ENCODE measurements at places on chromosomes 1 and 21.

DNA sequence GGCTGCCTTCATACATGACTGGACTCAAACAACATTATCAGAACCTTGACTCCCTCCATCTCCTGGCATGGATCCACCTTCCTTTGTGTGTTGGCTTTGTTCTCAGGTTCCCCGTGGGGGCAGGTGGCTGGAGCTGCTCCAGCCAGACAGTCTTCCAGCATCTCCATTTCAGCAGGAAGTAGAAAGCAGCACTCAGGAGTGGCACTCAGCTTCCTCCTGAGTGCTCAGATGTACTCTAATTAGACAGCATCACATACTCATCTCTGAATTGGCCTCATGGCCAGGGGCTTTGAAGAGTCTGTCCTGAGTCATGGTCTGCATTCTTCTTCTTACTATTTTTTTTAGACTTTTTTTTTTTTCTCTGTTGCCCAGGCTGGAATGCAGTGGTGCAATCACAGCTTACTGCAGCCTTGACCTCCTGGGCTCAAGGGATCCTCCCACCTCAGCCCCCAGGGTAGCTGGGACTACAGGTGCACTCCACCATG lies 27.9 kb downstream of the OVAAL start:
- peak; percentile 18 for DNase-seq

DNA sequence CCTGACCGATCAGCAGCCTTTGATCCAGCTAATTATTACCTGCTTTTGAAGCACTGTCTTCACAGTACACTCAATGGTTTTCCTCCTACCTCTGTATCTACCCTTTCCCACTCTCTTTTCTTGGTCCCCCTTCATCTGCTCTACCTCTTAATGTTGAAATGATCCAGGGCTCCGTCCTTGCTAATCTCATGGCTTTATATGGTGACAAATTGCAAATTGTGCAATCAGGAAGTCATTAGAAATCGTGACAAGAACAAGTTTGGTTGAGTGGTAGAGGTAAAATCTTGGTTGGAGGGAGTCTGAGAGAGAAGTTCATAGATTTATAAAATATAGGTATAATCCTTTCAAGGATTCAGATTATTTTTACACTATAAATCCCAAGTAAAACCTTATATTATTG lies 9.6 kb upstream of the CYB5R1 start:
- DNase-seq, result peak; percentile 47

GRCh38 chr1:46166521-46167462 lies 8.1 kb upstream of the TSPAN1 start:
- no peak for DNase-seq

DNA sequence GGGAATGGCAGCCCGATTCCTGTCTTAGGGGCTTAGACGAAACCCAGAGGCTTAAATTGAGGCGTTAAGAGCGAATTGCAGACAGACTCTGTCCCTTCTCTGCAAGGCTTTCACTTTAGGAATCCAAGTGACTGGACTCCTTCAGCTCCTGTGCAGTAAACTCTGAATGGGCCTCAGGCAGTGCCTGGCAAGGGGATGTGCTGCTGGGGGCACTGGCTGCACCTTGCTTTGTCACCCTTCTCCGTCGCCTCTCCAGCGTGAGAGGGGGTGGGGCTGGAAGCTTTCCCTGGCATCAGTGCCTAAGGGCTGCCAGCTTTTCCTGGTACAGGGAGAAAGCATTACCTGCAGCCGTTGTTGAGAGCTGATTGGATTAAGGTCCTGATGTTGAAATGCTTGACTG lies 39.9 kb upstream of the NFASC start:
- DNase-seq, result no peak

DNA sequence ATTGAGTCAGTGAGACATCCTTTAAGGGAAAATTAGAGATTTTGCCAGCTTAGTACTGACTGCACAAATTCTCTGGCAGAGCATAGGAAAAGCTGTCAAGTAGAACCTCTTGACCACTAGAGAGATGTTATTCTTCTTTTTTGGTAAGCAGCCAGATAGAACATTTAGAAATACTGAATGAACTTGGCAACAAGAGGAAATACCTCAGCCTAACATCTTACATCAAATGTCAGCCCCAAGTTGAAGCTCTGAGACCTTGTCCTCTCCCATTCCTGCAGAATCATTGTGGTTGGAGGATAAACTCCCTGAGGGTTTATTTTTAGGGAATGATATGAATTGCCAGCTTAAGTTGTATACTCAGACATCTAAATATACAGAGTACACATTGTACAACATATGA lies 53.5 kb downstream of the MIGA1 start:
- DNase-seq, result peak; percentile 57

GRCh38 chr1:225258811-225259210 lies 169.0 kb downstream of the LBR start:
- peak; percentile 6 for DNase-seq

DNA sequence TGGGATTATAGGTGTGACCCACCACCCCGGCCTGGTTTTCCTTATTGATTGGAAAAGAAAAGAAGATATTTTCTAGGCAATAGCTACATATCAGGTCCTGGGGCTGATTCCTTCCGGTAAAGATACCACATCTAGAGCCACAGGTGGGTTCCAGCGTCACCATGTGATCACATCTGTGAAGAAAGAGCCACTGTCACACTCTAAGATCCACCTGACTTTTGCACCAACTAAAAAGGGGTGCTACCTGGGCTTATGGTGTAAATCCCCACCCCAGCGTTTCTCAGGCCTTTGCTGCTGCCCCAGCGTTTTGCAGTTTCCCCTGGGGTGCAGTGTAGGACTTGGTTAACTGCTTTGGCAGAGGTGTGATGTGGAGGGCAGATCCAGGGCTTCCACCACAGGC lies 22.3 kb upstream of the PDE9A start:
- no peak for DNase-seq

GRCh38 chr1:41977326-41977725 lies 58.6 kb upstream of the HIVEP3 start:
- no peak for DNase-seq

DNA sequence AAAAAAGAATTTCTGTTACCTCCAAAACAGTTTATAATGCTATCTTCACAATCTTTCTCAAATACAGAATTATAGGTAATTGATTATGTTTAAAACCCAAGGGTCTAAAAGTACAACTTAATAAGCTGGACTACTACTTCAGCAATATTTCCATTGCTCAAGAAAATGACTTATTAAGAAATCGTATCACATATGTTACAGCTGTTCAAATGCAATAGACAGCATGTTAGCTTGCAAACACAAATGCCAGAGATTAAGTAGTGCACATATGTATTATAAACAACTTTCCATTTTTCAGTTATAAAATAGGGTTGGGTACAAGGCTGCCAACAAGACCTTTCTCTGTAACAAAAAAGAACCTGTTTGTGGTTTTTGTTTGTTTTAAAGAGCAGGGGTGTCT lies 211.0 kb upstream of the DMRTA2 start:
- no peak for DNase-seq

DNA sequence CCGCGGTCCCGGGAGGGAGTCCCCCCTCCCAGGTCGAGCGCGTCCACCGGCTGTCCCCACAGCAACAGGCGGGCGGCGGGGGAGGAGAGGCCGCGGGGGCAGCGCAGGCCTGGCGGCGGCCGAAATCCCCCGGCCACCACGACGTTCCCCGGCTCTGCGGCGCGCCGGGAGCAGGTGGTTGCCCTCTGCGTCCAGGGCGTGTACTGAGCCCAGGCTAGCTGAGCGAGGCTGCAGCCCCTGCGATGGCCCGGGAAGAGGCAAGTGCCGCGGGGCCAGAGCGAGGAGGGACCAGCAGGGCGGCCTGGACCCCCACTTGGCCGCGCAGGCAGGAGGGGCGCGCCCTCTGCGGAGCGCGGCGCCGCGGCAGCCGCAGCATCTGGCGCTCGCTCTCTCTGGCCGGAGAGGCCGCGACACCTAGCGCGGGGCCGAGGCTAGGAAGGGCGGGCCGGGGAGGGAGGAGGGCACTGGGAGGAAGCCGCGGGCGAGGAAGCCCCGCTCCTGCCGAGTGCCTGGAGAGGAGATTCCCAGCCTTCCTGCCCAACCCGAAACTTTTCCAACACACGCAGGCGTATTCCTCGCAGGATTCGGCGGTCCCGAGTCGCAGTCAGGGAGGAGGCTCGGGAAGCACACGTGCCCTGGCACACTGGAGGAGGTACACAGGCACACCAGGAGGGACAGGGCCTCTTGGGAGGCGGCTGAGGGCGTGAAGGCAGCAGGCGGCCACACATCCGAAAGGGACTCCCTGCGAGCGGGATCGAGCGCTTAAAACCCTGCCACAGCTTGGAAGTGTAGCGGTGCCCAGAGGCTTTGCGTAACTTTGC lies 4.9 kb upstream of the PROX1 start:
- no peak for DNase-seq

GRCh38 chr1:230866171-230867070 lies 1.9 kb downstream of the C1orf198 start:
- DNase-seq, result peak; percentile 12
